ENCODE measurements at places on chromosomes 13 and 19. TPM values are rescaled to one million over a fixed set of nuclear protein-coding genes. Genes with fewer than 3 reads are reported as not detected.

CLN5 gene
- total RNA-seq, result 15.0 TPM

PSG4 gene
- not detected for total RNA-seq

ZNF470 gene
- total RNA-seq, result 1.0 TPM

- no peak overlapping the region for H3K4me3 ChIP-seq
- H3K27ac ChIP-seq, result no peak overlapping the region
- DNase-seq, result no peak
- no peaks in the 10 kb centered on the region for H3K4me1 ChIP-seq
- no peaks in the 10 kb centered on the region for H3K36me3 ChIP-seq
Measured at GRCh38 chr13:35768551-35768950, 292.1 kb upstream of the MAB21L1 start.

GRCh38 chr13:111152844-111153243, 37.7 kb downstream of the ARHGEF7 start:
- peaks cover 39% of the 10 kb centered on the region for H3K4me1 ChIP-seq
- DNase-seq, result no peak
- H3K36me3 ChIP-seq, result no peaks in the 10 kb centered on the region
- H3K4me3 ChIP-seq, result peak overlapping the region; percentile 95
- peak overlapping the region; percentile 98 for H3K27ac ChIP-seq
- H3K27me3 ChIP-seq, result no peaks in the 10 kb centered on the region

- H3K27ac ChIP-seq, result no peak overlapping the region
- H3K4me3 ChIP-seq, result no peak overlapping the region
- no peaks in the 10 kb centered on the region for H3K4me1 ChIP-seq
Measured at GRCh38 chr13:19967621-19968020, 9.1 kb downstream of the ZMYM2 start.

GRCh38 chr19:14112051-14112808, 5.3 kb downstream of the PRKACA start:
- H3K27ac ChIP-seq, result peak overlapping the region; percentile 80
- peaks cover 6% of the 10 kb centered on the region for H3K36me3 ChIP-seq
- peaks cover 53% of the 10 kb centered on the region for H3K4me1 ChIP-seq
- peak; percentile 69 for DNase-seq
- no peaks in the 10 kb centered on the region for H3K27me3 ChIP-seq

GRCh38 chr13:33676045-33676989, 141.6 kb upstream of the RFC3 start:
- no peak for DNase-seq
- H3K27ac ChIP-seq, result peak overlapping the region; percentile 8
- no peaks in the 10 kb centered on the region for H3K36me3 ChIP-seq

- peaks cover 21% of the 10 kb centered on the region for H3K4me1 ChIP-seq
- no peak for DNase-seq
- no peak overlapping the region for H3K4me3 ChIP-seq
- H3K36me3 ChIP-seq, result no peaks in the 10 kb centered on the region
- H3K27ac ChIP-seq, result no peak overlapping the region
- peaks cover 69% of the 10 kb centered on the region for H3K27me3 ChIP-seq
Measured at GRCh38 chr19:5336195-5336965, 4.2 kb downstream of the PTPRS start.

- no peaks in the 10 kb centered on the region for H3K36me3 ChIP-seq
- DNase-seq, result no peak
- peak within 1 kb of the TSS; percentile 4 for H3K4me3 ChIP-seq
- peaks cover 18% of the 10 kb centered on the region for H3K4me1 ChIP-seq
Measured at GRCh38 chr19:40774916-40775631, at the start of gene MIA. TSS of gene MIA (plus strand) at chr19:40775521. CDS start at chr19:40775543, 22 bp downstream.
